BJ (cell line): ENCODE measurements at places on chromosomes 11 and 22.
A peak's percentile ranks its signal among the peaks of the same experiment; 100 is the strongest.

DNA sequence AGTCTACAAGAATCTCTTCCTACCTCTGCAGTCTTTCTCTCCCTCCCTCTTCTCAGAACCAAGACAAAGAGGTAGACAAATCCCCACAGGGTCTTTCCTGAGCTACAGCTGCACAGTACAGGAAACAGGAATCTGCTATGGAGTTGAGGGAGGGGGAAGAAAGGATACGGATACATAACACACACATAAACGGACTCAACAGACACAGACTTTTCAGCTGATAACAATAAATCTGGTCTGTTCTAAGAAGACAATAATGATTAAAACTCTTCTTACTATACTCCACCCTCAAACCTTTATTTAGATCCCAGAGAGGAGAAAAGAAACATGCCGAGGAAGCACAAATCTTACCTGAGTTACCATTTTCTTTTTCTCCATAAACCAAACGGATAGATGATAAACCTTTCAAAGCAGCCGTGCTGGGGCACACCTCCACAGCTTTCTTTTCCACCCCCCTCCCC is 122.2 kb downstream of the APOL5 start:
- no peak for DNase-seq

DNA sequence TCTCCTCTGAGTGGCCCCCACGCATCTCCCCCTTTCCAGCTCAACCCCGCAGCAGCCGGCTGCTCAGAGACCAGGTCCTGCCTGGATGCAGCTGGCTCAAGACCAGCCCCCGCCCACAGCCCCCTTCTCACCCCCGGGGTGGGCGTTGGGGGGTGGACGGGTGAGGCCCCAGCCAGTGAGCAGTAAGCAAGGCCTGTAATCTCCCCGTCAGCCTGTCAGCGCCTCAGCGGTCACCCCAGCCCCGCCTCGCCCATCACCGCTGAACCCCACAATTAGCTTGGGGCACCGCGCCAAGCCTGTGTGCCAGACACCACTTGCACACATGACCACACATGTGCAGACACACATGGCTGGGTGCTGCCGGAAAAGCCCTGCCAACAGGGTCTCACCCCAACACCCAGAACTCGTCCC is 5.9 kb downstream of the PLXNB2 start:
- no peak for DNase-seq

GRCh38 chr11:126154691-126155090 is 56.8 kb downstream of the RPUSD4 start:
- DNase-seq = no peak

DNA sequence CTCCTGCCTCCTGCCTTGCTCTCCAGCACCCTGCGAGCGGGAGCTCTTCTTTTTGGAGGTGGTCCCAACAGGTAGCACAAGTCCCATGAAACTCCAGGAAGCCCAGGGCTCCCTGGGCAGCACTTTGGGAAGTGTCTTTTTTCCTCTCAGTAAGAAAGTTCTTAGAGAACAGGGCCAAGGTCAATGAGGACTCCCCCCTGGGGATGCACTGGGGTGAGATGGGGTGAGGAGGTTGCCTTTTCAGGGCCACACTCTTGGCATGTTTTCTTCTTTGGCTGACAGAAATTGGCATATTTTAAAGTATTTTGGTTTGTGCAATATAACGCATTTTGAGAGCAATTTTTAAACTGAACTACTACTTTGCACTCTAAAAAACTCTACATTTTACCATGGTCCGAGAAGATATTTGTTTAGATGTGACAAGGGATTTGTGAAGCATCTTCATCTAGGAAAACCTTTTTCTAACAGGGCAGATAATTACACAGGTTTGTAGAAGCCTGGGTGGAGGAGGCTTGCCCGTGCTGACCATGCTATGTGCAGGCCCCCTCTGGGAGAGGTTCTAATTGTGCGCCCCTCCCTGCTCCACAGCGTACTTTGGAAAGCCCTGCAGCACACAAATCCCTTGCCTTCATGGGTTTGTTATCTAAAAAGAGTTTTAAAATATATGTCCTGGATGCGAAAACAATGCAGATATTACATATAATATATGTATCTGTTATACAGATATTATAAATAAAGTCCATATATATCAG is 140.4 kb downstream of the WNT7B start:
- DNase-seq = no peak

DNA sequence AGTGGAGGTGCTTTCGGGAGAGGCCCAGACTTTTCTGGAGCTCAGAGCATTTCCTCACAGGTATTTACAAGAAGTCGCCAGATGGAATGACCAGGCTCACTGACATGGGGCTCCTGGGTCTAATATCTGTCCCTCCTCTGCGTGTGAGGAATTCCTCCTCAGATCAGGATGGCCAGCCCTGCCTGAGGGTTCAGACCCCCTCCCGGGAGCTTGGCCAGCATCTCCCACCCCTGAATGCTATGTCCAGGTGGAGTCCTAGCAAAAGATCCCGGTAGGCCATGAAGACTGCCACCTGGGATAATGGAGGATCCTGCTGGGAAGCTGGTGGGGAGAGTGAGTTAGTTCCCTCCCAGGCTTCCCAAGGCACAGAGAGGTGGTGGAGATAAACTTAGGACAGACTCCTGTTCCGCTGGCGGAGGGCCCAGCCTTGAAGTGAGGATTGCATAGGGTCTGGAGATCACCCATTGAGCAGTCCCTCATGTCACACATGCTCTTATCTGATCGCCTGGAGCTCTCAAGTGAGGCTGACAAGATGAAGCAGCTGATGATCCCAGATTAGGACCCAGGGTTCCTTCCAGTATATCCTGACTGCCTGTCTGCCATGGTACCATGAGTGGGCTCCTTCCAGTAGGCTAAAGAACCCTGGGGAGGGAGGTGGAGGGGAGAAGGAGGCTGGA is 5.7 kb downstream of the OAF start:
- DNase-seq = no peak

- DNase-seq = no peak
Observed at GRCh38 chr11:134330611-134331353, 1.0 kb upstream of the GLB1L2 start.

- DNase-seq = no peak
Observed at GRCh38 chr11:122714004-122714403, 58.5 kb downstream of the UBASH3B start.

DNA sequence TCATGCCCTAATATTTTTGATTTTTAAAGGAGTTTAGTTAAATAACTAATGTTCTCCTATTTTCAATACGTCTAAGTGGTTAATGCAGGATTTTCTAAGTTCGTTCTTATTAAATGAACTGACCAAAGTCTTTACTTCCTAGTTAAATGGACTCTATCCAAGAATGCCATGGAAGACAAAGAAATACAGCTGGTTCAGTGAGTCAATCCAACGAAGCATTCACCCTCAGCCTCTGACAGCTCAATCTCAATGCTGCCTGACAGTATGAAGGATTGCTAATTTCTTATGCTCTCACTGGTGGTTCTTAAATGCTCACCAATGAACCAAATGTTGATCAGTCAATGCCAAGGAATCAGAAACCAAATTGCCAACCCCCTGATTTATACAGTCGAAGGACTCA is 219.4 kb downstream of the CADM1 start:
- DNase-seq = no peak

DNA sequence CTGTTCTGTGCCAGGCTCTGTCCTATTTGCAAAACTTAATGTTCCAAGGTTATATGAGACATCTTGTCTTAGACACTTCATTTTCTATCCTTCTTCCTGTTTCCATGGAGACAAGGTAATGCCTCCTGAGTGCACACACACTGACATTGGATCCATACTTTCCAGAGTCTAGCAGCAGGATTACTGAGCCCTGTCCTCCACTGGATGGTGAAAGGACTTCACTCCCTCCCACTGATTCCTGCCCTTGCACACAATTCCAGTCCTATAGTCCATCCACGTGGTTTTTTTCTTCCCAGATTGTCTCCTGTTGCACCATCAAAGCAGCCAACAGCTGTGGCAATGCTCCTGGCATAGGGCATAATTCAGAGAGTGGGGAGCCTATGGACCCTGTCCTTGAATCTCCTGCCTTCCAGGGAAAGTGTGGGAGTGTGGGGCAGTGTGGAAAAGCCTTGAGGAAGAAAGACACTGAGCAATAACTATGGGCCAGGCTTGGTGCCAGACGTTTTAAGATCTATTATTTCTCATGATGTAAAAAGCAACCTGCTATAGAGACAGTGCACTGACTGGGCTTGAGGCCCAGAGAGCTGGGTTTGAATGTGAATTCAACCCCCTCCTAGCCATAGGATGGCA is 31.3 kb downstream of the SERPINH1 start:
- DNase-seq = no peak

- DNase-seq = no peak
Observed at GRCh38 chr11:111836162-111836561, 35.2 kb downstream of the ALG9 start.

- no peak for DNase-seq
Observed at GRCh38 chr11:13286279-13286821, 8.8 kb downstream of the BMAL1 start.

DNA sequence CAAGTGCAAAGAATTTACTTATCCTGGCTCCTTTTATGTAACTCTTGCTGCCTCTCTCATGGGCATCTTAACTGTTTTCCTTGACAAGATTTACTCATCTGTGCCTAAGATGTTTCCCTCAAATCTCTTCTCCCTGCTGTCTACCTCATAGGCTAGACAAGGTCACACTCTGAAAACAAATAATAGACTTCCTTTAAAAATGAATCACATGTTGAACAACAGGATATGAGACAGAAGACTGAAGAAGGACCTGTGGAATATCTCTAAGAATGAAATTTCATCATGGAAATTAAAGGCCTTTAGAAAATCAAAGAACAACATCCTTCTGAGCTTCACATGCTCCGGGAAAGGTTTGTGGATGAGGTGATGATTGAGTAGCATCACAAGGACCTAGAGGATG is 6.0 kb upstream of the SCGB2A2 start:
- DNase-seq = no peak

GRCh38 chr22:19377565-19378343 is 53.8 kb downstream of the HIRA start:
- no peak for DNase-seq

GRCh38 chr11:72988821-72989220 is 153.3 kb downstream of the FCHSD2 start:
- no peak for DNase-seq

DNA sequence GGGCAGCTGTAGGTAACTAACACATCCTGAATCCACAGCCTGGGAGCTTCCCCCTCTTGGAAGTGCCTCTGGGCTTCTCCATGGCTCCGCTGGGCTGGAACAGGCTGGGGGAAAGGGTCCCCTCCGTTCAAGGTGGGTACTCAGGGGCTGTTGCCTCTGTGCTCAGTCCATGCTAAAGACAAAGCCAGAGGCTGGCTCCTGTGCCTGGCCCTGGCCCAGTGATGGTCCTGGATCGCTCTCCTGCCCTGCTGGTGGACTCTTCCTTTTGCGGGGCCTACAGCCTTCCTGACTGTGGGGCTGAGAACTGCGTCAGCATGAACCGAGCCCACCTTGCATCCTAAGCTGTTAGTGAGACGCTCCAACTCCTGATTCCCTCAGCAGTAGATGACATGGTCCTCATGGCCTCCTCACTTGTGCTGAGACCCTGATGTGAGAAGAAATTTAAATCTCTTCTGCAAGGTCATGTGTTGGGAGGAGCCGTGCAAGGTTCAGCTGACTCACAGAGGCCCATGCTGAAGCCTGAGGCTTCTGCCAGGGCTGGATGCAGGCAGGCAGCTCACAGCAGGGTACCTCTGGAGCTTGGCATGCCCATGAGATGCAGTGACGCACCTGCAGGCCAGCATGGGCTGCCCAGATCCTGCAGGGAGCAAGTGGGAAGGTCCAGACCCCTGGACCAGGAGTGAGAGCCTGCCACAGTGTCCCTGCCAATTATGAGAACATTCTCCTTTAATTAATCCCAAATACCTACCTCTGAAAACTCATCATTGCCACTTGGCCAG is 1285.5 kb downstream of the TBC1D22A start:
- no peak for DNase-seq

GRCh38 chr11:92480499-92480898 is 255.9 kb downstream of the FAT3 start:
- DNase-seq = no peak

GRCh38 chr22:48424201-48424627 is 1403.5 kb downstream of the BRD1 start:
- DNase-seq = no peak

DNA sequence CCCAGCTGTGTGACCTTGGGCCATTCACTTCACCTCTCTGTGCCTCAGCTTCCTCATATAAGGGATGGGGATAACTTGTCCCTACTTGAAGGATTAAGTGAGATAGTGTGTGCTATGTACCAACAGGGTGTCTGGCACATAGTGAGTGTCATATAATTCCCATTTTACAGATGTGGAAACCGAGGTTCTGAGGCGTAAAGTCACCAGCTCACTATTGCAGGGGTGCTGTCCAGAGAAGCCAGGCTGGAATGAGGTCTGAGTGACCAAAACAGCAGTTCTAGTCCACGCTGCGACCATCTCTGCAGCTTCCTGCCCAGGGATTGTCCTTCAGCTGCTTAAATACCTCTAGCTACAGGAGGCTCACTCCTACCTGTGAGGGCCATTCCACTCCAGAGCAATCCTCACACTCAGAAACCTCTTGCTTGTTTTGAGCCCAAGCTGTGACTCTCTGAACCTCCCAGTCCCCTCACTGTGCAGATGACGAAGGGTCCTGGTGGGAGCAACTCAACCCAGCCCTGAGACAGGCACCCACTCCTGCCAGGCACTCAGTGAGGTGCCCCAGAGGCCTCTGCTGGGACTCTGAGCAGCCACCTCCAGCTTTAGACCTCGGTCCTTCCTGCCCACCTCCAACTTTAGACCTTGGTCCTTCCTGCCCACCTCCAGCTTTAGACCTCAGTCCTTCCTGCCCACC is 5.8 kb downstream of the MB start:
- DNase-seq = no peak

DNA sequence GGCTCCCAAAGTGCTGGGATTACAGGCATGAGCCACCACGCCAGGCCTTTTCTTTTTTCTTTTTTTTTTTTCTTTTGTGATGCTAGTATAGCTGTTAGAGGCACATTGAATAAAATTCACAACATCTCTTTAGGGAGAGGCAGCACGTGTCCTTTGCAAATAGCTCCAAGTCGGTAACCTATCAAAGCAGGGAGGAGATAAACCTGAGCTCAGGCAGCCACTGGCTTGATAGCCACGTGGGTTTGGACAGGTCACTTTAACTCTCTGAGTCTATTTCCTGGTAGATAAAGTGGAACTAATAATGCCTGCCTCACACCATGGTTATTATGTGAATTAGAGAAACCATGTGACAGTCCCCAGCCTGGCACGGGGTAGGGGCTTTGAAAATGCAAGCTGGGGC is 43.1 kb upstream of the ATXN10 start:
- DNase-seq = no peak

GRCh38 chr11:115078461-115079438 is 400.4 kb downstream of the NXPE2 start:
- DNase-seq = no peak

DNA sequence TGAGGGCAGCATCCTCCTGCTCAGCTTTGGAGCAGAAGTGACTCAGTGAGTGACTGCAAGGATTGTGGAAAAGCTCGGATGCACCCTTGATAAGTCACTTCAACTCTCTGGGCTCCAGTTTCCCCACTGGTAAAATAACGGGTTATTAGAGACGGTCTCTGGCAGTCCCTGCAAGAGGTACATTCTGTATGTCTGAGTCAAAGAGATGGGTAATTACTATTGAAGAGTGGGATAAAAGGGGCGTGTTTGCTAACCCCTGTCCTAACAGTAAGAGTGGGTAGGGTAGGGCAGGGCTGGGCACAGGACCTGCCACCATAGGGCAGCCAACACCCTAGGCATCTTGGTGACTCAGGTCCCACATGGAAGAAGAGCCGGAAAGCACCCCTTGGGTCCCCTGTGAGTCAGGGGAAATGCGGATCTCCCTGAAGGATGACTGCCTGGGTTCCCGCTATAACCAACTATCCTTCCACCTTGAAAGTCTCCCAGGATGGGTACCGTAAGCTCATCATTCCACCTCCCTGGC is 7.3 kb upstream of the AHNAK start:
- DNase-seq = peak; percentile 61
